ENCODE measurements at places on chromosomes 4 and X. TPM values are rescaled to one million over a fixed set of nuclear protein-coding genes. Genes with fewer than 3 reads are reported as not detected.

- DNase-seq, result no peak
These were observed 3.1 kb upstream of the FBXL5 start for GRCh38 chr4:15658136-15658770.

SORBS2 gene
- polyA plus RNA-seq, result 6.9 TPM

GRCh38 chr4:79223993-79224776 is 101.7 kb downstream of the NAA11 start:
- DNase-seq, result no peak

FAM184B gene
- polyA plus RNA-seq, result 0.02 TPM

GRCh38 chr4:176404621-176405020 is 84.9 kb downstream of the SPCS3 start:
- DNase-seq, result peak; percentile 21

- DNase-seq, result no peak
These were observed 122.9 kb downstream of the UBE2NL start for GRCh38 chrX:144006811-144007210.

DNA sequence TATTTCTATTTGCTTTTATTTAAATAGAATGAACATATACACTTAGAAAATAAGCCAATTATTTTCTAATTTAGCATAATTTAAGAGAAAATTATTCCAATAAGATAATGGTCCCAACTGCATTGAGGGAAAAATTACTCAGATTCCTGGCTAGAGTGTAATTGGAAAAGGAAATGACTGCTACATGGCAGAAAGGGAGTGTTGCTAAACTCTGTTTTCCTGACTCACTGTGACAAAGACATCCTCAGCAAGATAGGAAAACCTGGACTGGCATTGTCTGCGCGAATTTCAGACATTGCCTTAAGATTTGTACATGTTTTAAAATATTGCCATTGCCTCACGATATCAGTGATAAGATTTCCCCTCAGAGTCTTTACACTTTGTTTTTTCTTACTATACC is 8.2 kb downstream of the TNIP3 start:
- DNase-seq, result peak; percentile 45

GRCh38 chr4:140240237-140240636 is 86.3 kb upstream of the MAML3 start:
- DNase-seq, result no peak

- no peak for DNase-seq
These were observed 24.9 kb upstream of the ZDHHC15 start for GRCh38 chrX:75547783-75548182.

GRCh38 chrX:109186939-109187338 is 294.9 kb downstream of the GUCY2F start:
- no peak for DNase-seq

- no peak for DNase-seq
These were observed 12.7 kb downstream of the TKTL1 start for GRCh38 chrX:154308108-154308946.

- no peak for DNase-seq
These were observed 362.0 kb downstream of the ADAM29 start for GRCh38 chr4:175280153-175280552.

DNA sequence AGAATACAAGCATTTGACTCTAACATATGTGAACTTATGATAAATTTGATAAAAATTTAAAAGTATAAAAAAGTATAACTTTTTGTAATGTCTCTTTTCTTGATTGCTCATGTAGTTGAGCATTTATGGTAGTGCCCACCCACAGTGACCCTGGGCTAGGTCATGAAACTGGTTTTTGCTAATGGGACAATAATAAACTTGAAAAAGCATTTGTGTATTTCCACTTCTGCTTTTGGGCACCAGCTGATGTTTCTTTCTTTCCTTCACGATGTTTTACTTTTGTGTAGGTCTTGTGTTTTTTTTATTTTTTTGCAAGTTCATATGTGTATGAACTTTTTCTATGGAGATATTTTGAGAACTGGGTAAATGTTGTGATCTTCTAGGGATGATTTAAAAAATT is 313.1 kb downstream of the CBLL2 start:
- no peak for DNase-seq

RAB33A gene
- 5.1 TPM for polyA plus RNA-seq

DNA sequence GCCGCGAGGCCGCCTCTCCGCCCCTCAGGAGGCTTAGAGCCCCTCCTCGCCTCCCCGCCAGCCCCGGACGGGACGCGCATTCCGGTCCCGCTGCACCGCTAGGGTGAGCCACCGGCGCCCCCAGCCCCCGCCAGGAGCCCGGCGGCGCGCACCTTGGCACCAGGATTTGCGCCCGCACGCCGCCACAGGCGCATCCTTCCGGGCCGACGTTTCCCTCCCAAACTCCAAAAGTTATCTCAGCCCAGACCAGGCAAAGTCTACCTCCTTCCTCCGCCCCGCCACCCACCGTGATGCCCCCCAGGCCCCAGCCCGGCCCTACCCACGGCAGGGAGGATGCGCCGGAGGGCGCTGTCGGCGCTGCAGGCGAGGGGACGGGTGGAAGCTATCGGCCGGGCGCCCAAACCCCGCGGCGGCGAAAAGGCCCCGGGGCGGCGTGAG is 538 bp downstream of the SCML2 start:
- no peak for DNase-seq

RPS6KA3 gene
- 15.4 TPM for polyA plus RNA-seq

- DNase-seq, result no peak
These were observed 181.2 kb downstream of the AFAP1 start for GRCh38 chr4:7758476-7758875.

GRCh38 chrX:64204252-64204651 is 1.3 kb downstream of the AMER1 start:
- DNase-seq, result no peak

DNA sequence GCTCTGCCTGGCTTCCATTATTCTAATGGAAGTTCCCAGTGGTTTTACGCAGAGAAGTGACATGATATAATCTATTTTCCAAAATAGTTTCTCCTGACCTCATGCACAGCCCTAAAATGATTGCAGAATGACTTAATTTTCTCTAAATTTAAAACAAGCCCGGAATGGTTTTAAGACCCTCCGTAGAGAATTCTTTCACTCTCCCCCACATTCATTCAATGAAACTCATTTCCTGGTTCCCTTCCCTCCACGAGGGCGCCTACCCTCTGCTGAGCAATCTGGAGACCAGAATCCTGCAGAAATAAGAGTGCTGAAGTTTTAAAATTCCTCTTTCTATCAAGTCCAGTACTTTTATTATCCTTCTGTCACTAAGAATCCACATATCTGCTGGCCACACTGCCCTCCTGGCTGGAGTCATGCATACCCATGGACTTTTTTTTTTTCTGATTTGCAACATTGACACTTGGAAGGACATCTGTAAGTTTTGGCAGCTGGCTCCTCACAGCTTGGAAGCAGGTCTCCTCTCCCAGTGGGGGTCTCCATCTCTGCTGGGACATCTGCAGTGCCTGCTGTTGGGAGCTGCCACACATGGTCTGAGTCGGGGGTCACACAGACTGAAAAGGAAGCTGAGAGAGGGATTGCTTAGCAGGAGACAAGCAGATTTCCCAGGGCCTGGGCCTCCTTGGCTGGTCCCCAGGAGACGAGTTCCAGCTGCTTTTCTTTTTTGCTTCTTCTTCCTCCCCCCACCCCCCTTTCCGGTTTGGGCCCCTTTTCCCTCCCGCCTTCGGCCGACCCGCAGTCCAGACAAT is 86.1 kb downstream of the SOWAHB start:
- DNase-seq, result peak; percentile 94

PASD1 gene
- not detected for polyA plus RNA-seq

GCNA gene
- polyA plus RNA-seq, result 2.4 TPM

ZCCHC18 gene
- polyA plus RNA-seq, result 3.2 TPM

DNA sequence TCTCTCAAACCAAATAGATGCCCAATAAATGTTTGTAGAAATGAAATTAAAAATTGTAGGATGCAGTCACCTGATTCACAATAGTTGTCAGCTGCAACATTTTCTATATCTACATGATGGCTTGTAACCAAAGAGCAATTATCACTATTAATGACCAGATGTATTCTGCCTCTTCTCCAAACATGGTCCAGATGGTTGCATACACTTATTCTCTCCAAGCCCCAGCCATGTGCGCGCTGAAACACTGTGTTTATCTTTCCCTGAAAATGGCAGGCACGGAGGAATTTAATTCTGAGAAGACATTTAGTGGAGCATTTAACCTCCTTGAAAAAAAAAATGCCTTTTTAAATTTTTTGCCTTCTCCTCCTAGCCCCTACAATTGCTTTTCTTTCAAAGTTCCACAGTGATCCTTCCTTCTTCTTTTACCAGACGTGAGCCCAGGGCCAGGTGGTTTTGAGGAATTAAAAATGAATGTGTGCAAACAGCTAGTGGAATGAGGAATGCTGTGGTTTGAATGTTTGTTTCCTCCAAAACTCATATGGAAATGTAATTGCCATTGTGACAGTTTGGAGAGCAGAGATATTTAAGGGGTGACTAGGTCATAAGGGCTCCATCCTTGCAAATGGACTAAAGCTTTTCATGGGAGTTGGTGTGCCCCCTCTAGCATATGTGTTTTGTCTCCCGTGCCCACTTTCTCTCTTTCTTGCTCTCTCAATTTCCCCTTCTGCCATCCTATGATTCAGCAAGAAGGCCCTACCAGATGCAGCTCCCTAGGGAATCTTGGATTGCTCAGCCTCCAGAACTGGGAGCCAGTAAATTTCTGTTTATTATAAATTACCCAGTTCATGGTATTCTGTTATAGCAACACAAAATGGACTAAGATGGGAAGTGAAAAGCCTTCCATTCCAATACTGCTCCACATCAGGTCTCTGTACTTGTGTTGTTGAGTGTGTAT is 136.0 kb downstream of the GABRB1 start:
- DNase-seq, result no peak

DNA sequence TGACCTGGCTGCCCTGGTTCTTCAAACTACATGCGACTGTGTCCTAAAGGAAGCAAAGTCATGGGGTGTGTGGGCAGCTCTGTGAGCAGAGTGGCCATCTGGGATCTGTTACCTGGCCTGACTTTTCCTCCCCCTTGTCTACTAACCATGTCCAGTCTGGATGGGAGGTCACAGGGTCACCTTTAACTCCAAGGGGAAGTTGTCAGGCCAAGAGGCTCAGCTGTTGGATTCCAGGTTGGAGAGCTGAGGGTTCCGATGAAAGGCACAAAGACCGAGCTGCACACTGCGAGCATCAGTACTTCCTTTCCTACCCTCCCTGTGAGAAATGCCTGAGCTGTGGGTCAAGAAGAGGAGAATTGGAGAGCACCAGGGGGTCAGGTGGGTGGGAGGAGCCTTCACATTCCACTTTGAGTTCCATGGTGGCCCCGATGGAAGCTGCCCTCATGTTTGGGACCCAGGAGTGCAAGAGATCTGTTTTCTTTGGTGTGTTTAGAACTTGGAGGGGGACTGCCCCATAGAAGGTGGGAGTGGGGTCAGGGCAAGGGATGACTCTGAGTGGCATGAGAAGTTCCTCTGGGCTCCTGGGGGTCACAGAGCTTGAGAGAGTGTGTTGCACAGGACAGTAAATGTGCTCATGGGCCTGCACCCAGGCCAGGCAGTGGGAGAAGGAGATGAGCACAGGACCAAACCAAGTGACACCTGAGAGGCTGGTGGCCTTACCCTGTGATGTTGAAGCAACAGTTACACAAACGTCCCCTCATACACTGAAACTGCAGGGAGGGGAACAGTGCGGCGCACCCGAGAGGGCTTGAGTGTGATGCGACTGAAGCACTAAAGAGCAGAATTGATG is 36.2 kb downstream of the RGS12 start:
- no peak for DNase-seq

GRCh38 chr4:107757864-107758476 is 37.9 kb upstream of the PAPSS1 start:
- DNase-seq, result no peak

DNA sequence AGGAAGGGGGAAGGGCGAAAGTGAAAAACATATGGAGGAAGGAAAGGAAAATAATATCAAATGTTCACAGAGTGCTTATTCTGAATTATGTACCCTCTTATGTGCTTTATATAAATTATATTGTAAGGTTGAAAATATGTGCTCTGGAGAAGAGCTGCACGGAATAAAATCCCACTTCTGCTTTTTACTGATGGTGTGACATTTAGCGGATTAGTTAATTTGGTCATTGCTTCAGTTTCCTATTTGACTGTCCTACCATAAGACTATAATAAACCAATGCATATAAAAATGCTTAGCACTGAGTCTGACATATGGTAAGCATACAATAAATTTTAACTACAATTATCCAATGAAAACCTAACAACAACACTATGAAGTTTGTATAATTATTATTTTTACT is 86.2 kb downstream of the NPFFR2 start:
- no peak for DNase-seq

DNA sequence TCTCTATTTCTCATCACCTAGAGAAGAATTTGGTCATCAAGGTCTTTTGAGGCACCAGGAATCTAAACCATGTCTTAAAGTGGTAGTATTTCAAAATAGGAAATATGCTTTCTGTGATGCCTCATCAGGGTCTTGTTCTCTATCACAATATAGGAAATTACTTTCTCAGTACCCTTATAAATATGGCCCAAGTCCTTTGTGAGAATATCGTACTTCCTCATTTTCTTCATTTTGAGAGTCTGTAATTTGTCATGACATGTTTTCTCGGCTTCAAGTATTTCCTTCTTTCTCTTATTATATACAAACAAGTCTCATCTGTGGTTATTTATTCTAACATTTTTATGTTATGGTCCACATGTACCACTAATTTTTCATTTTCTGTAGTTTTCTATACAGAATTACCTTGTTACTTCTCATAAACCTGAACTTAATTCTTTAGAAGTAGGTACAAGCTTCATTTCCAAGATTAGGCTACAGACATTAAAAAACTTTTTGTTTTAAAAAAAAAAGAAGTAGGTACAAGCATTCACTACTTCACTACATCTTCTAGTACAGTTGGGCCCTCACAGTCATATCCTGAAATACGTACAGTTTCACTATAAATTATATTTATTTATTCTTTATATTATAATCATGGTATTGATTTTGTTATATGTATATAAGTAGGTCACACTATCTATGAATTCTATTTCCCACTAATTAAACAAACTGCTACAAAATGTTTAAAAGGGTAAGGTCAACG is 54.4 kb downstream of the KLHL13 start:
- DNase-seq, result no peak

DNA sequence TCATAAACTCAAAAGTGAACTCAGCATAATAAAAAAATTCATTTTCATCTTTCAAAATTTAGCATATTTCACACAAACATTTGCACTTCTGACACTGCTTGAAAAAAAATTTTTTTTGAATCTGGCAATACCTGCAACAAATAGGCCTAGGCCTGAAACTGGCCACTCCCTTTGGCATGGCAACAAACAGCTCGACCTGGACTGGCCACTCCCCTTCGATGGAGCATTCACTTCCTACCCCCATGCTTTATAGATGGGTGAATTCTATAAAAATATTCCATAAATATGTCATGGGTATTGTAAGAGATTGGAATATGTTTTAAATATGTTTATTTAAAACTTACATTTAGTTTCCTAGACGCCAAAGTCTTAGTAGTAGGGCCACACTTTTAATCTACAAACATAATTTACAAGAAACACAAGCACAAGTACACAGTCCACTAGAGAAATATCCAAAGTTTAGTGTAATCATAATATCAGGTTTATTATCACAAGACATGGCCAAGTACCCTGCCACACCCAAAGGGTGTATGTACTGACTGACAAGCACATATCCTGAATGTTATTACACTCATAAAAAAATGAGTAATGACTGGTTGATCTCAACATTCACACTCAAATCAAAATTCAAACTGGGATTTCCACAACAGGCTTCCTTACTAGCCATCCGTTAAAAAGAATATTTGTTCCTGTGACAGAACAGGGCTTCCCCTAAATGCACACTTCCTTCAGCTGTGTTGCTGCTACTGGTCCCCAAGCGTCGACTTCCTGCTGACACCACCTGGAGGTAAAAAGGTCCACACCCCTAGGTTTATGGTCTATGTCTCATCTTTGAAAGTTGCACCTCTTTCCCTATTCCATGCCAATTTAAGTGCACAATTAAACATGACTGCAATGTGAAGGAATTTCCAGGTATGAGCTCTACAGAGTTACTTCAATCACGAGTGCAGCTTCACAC is 271.5 kb downstream of the NR3C2 start:
- no peak for DNase-seq

All from BJ (cell line).